ENCODE measurements at places on chromosomes 1 and 21.

DNA sequence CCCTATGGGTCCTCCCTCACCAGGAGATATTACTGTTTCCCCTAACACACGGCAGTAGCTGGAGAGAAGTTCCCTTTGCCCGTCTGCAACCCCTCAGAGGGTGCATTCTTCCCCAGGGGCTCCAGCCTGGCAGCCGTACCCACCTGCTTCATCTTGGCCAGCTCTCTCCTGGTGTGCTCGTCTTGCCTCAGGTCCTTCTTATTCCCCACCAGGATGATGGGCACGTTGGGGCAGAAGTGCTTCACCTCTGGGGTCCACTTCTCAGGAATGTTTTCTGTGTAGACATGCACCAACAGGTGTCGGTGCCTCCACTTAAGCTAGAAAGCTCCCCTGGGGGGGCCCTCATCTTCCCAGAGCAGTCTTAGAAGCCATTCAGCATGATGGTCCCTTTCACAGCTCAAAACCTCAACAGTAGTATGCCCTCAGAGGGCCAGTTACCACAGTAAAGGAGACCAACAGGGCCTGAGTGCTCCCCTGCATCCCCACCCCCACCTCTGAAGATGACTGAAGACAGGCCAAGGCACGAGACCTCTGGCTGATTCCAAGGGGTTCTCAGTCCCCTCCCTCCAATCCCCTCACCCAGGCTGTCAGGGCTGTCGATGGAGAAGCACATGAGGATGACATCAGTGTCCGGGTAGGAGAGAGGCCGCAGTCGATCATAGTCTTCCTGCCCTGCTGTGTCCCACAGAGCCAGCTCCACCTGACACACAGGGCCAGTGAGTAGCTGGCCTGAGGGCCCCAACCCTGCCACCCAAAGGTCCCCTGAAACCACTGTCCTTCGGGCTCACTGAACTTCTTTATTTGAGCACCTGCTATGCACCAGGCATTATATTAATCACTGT lies 4.3 kb downstream of the RHOC start:
- no peak for DNase-seq

DNA sequence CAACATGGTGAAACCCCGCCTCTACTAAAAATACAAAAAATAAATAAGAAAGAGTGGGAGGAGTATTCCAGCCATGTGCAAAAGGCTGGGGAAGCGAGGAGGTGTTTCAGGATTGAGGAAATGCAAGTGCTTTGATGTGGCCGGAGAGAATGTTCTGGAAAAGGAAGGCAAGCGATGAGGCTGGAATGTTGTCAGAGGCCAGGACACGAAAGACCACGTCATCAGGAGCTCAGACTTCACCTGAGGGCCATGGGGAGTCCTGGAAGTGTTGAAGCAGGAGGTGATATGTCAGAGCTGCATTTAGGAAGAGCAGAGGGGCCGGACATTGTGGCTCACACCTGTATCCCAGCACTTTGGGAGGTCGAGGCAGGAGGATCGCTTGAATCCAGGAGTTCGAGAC lies 10.9 kb upstream of the THEMIS2 start:
- DNase-seq = no peak

DNA sequence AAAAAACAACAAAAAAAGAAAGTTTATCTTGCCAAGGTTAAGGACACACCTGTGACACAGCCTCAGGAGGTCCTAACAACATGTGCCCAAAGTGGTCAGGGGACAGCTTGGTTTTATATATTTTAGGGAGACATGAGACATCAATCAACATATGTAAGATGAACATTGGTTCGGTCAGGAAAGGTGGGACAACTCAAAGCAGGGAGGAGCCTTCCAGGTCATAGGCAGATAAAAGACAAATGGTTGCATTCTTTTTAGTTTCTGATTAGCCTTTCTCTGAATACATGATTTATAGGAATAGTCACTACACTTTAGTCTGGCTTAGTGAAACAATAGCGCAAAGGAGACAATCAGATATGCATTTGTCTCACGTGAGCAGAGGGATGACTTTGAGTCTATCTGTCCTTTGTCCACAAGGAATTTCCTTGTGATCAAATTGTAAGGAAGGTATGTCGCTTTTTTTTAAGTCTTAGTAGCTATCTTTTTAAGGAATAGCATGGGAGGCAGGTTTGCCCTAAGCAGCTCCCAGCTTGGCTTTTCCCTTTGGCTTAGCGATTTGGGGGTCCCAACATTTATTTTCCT lies 23.3 kb upstream of the OVAAL start:
- DNase-seq = no peak

- DNase-seq = no peak
Measured at GRCh38 chr1:92934395-92935378, 26.6 kb downstream of the DIPK1A start.

DNA sequence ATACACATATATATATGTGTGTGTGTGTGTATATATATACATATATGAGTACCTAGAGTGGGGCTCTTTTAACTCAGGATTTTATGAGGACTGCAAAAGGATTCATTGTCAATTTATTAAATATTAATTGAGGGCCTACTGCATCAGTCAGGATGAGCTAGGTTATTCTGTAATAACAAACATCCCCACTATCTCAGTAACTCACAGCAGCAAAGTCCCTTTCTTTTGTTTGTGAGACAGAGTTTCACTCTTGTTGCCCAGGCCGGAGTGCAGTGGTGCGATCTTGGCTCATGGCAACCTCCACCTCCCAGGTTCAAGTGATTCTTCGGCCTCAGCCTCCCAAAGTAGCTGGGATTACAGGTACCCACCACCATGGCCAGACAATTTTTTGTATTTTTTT lies 63.8 kb upstream of the FAM20B start:
- no peak for DNase-seq

- DNase-seq = no peak
Measured at GRCh38 chr1:179121159-179121938, 39.5 kb downstream of the TOR3A start.
